ENCODE measurements at places on chromosomes 3 and 15.
A peak's percentile ranks its signal among the peaks of the same experiment; 100 is the strongest.

- no peak for DNase-seq
Measured at GRCh38 chr3:113261626-113262303, 50.4 kb downstream of the BOC start.

DNA sequence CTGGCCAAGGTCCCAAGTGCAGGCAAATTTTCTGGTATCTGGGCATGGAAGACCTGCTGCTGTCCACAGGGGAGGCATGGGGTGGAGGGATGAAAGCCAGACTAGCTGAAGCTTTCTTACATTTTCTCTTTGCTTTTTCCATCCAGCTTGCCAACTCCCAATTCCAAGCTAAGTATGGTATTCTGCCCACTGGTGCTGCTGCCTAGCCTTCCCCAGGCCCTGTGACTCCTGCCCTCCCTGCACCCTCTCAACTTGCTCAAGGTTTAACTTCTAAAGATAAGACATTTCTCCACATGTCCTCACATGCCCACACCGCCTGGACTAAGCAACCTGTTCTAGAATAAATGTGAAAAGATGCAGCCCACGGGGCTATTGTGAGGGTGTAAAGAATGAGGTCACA, 59.5 kb upstream of the HACD2 start:
- no peak for DNase-seq

DNA sequence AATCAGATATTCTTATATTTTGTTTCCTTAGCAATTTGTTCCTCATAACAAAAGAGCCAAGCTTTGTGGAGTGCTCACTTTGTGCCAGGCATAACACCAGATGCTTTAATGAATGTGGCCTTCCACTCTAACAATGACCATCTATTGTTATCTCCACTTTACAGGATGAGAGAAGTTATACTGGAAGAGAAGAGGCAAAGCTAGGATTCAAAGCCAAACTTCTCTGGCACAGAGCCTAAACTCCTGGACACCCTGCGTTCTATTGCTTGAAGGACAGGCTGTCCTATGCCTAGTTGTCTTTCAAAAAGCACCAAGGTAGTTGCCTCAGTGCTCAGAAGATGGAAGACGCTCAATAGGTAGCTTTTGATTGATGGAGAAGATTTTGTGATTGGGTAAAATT, 123.2 kb upstream of the FEZF2 start:
- no peak for DNase-seq

- peak; percentile 63 for DNase-seq
Measured at GRCh38 chr3:42600958-42601675, 631 bp downstream of the NKTR start.

- DNase-seq = no peak
Measured at GRCh38 chr15:29934251-29934650, 112.0 kb upstream of the TJP1 start.

GRCh38 chr3:7760718-7761117, 740.9 kb upstream of the LMCD1 start:
- no peak for DNase-seq

GRCh38 chr15:88218557-88219221, 37.9 kb downstream of the NTRK3 start:
- peak; percentile 71 for DNase-seq

- no peak for DNase-seq
Measured at GRCh38 chr15:99956820-99957641, 223.8 kb upstream of the LYSMD4 start.

- DNase-seq = no peak
Measured at GRCh38 chr3:62372621-62373041, 719 bp downstream of the FEZF2 start.

DNA sequence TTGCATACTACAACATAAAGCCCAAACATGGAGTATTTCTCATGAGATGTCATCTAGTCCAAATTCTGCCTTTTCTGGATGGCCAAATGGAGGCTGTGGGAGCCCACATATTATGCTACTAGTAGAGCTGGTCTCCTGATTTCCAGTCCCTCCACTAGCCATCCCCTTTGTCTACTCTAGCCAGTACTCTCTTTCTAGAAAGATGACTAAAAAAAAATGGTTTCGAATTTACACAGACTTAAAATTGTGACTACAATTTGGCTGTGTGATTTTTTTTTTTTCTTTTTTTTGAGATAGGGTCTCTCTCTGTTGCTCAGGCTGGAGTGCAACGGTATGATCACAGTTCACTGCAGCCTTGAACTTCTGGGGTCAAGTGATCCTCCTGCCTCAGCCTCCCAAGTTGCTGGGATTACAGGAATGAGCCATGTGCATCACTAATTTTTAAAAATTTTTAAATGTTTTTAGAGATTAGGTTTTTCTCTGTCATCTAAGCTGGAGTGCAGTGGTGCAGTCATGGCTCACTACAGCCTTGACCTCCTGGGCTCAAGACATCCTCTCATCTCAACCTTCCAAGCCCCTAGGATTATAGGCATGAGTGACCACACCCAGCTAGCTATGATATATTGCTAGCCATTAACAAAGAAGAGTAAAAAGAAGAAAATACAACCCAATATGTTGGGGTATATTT, 273.9 kb downstream of the ADAMTSL3 start:
- DNase-seq = no peak

- peak; percentile 22 for DNase-seq
Measured at GRCh38 chr15:94327356-94327936, 96.1 kb downstream of the MCTP2 start.

DNA sequence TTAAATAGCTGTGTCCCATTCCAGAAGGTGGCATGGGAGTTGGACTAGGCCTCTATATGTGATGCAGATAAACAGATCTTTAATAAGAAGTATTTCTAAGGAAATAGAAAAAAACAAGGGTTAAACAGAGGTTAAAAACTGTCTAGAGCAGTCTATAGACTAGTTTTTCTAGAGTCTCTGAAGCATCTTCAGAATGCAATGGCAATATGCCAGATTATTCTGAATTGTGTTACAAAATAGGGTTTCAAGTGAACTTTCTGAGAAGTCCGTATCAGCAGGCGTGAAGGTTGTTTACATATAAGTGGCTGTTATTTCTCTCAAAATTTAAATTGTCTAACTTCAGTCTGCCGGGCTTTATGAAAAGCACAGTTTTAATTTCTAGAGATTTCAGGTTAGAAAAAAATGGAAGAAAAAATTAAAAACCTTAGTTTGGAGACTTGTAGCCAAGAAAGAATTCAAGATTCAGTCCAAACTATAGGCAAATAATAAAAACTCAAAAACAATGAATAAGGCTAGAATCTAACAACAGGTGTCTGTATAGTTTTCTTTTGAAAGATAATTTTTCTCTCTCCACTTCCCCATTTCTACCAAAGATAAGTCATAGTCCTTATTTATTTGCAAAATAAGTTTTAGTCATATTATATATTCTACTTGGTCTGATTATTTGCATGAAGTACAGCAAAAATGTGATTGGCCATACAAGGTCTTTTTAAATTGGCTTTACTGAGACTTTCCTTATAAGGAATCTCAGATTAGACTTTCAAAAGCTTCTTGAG, 55.2 kb downstream of the OSTN start:
- DNase-seq = no peak

- no peak for DNase-seq
Measured at GRCh38 chr3:188233320-188233719, 79.4 kb downstream of the LPP start.

GRCh38 chr3:39384665-39385000, 1.5 kb downstream of the SLC25A38 start:
- no peak for DNase-seq

DNA sequence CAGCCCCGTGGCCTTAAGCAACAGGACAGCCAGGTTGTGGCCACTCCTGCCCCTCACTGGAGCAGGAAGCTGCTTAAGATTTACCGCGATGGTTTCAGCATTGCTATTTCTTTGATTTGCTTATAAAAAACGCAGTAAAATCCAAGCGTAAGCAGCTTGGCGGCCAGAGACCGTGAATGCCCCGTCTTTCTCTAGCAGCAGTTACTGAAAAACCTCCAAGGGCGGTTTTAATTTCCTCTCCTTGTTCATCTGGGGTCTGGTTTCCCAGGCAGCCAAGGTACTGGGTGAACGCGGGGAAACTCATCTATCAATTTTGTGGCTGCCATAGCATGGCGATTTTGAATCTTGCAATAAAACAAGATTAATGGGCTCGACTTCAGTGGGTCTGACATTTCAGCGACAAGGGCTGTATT, 130.3 kb downstream of the MINAR1 start:
- no peak for DNase-seq

- DNase-seq = peak; percentile 7
Measured at GRCh38 chr15:83613714-83614113, 40.2 kb upstream of the ADAMTSL3 start.

- DNase-seq = no peak
Measured at GRCh38 chr3:18672561-18672960, 247.4 kb upstream of the SATB1 start.

DNA sequence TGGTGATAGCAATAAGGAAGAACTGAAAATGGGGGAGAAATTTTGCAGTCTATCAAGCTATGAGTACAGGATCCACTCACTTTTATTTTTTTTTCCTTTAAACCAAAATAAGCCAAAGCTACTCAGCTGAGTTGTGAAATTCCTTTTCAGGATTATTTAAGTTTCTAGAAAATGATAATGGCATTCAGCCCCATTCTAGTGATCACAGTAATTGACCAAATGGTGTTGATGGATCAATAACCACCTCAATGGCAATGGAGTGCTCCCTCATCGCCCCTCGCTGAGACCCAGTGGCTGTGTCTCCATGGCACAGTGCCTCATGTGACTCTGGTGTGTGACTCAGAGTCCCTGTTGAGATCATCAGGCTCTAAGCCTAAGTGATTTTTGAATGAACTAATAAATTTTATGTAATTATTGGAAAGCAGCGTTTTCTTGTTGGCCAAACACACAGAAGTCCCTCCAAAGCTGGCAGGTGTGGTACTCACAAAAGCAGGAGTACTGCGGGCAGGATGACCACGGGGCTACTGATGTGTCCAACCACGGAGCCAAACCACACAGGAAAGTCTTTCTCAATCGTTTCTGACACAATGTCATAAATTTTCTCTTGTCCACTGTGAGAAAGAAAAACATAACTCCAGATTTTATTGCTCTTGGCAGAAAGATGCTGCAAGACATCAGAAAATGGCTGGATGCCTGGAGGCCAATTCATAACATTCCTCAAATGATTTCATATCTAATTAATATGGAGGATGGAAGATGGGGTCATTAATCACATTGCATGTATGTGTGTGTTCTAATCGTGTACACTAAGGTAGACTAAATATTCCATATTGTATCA, 14.4 kb upstream of the STARD5 start:
- DNase-seq = no peak

DNA sequence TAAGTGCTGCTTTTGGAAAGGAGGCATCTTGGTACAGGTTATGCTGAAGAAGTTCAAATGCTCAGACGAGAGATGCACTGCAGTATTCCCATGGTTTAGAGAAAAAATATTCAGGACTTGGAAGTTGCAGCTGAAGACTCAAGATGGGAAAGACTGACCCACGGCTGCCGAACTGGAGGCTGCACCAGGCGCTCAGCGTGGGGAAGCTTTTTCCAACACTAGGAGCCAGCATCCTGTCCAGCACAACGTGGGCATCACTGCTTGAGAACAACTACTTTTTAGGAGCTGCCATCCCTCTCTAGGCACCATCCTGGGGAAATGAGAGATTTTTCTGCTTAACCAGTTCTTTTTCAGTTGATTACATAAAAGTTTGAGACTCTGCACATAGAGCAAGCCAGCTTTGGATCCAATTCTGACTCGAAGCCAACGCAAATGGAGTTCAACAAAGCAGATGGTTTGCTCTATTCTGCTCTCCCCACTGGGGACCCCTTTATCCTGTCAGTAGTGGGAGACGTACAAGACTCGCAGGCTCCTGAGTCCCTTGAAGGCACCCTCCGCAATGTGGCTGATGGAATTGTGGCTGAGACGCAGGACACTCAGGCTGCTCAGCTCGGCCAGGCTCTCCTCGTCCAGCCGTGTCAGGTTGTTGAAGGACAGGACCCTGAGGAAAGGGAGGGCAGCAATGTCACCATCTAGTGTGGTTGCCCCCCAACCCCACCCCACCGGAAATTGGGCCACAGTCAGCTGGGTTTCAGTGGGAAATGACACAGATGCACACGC, 93.8 kb downstream of the LRIG1 start:
- no peak for DNase-seq

DNA sequence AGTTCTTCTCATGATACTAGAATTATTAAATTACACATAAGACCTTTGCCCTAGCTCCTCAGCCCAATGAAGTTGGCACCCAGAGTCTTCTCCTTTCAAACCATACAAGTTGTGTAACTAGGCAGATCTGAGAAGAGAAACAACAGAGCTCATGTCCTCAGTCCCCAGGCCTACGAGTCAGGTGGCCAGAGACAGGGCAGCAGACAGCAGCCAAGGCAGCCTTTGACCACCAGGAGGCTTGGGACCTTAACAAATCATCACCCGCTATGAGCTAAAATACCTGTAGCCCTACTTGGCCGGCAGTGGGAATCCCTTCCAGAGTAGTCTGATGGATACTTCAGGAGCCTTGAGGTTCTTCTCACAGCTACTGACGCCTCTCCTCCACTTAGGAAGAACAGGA, 18.3 kb downstream of the STIMATE start:
- no peak for DNase-seq

- DNase-seq = no peak
Measured at GRCh38 chr15:34327906-34328305, 9.7 kb downstream of the SLC12A6 start.

GRCh38 chr3:10889206-10889960, 73.4 kb downstream of the SLC6A11 start:
- DNase-seq = no peak

DNA sequence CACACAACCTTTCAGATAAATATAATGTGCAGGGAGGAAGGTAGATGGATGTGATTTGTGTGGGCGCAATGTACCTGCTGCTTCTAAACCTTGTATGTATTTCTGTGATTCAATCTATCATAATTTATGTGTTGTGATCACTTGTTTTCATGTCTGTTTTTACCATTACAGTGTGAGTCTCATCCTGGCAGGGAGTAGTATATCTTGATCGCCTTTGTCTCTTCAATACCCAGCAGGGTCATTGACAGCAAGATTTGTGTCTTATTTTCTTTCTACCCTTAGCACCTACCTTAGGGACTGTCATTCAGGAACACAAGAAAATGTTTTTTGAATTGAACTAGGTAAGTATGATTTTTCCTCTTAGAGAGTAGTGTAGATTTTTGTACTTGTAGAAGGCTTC, 83.7 kb upstream of the SELENOK start:
- DNase-seq = no peak

- DNase-seq = no peak
Measured at GRCh38 chr3:122322095-122323075, 2.7 kb upstream of the CSTA start.

- no peak for DNase-seq
Measured at GRCh38 chr3:38264779-38265178, 833 bp upstream of the SLC22A13 start.

- no peak for DNase-seq
Measured at GRCh38 chr3:186340204-186340603, 21.8 kb downstream of the DGKG start.

GRCh38 chr15:88403351-88403791, 63.8 kb downstream of the MRPL46 start:
- DNase-seq = no peak
